Activated naive CD8-positive, alpha-beta T cell treated with anti-CD3 and anti-CD28 coated beads, Interleukin-2, amount 10 ng/mL, durations not matched to agents 7 days and 5 days (primary cell): ENCODE measurements at places on chromosomes 5 and 9.
A peak's percentile ranks its signal among the peaks of the same experiment; 100 is the strongest.

DNA sequence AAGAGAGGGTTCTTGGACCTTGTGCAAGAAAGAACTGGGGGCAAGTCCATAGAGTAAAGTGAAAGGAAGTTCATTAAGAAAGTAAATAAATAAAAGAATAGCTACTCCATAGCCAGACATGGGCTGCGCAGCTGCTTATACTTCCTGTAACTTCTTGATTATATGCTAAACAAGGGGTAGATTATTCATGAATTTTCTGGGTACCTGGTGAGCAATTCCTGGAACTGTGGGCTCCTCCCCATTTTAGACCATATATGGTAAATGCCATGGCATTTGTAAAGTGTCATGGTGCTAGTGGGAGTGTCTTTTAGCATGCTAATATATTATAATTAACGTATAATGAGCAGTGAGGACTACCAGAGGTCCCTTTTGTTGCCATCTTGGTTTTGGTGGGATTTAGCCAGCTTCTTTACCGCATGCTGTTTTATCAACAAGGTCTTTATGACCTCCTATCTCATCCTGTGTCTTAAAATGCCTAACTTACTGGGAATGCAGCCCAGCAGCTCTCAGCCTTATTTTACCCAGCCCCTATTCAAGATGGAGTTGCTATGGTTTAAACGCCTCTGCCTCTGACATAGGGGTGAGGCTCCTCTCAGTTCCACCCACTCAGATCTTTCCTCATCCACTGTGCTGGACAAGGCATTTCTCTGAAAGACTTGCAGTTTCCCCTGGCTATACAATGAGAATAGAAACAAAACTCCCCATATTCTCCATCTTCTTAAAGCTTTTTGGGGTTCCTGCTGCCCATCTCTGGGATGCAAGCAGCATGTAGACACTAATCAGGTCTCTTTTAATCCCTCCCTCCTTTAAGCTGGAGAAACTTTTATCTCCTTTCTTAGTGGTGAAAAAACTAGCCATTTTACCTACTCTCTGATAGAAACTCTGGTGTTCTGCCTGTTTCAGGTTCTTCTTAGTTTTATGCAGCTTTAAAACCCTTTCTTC, 91.2 kb downstream of the ARRDC3 start:
- no peak for DNase-seq

DNA sequence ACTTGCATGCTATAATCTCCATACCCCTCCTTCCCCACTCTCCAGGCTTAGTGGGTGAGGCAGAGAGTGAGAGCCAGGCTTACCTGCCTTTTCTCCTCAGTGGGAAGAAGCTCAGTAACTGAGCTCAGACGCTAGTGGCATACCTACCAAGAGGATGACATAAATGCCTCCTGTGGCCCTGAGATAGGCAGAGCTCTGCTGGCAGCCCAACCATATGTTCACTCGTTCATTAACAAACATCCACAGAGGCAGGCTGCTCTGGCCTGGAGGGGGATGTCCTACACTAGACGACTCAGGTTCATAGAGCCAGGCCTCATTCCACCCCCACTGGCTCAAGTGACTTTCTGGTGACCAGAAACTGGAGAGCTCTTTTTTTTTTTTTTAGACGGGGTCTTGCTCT, 81.3 kb downstream of the THBS4 start:
- DNase-seq = no peak

DNA sequence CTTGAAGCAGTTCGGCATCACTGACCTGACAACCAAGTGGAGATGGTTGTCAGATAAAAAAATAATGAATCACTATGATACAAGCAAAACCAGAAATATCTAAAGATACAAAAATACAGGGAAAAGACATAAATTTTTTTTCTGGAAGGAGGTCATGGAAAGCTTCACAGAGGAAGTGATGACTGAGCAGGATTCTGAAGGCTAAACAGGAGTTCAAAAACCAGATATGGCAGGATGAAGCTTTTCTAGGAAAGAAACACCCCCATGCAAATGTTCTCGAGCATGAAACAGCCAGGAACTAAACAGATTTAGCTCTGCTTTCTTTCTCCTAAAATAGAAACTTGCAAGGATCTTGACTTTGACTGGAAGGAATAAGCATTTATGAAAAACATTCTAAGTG, 60.7 kb upstream of the IFNE start:
- DNase-seq = no peak

- no peak for DNase-seq
Observed at GRCh38 chr9:95581900-95582299, 65.1 kb upstream of the PTCH1 start.

GRCh38 chr9:26346942-26347477, 545.6 kb downstream of the CAAP1 start:
- DNase-seq = no peak

DNA sequence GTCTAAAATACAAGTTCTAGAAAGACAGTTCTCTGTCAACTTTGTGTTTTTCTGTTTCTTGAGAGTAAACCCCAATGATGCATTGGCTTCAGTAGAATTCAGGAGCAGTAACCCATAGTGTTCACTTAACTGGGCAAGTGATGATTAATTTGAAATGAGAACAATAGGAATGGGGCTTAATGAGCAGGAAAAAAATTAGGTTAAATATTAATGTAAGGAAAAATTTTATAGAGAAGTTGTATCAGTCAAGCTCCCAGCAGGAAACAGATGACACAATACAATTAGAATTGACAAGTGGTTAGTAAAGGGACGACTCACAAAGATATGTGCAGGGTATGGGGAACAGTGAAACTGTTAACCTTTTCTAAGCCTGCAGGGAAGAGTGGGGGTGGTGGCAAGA, 38.2 kb downstream of the ENTREP1 start:
- DNase-seq = no peak

GRCh38 chr5:6708814-6709213, 4.4 kb upstream of the TENT4A start:
- DNase-seq = no peak

DNA sequence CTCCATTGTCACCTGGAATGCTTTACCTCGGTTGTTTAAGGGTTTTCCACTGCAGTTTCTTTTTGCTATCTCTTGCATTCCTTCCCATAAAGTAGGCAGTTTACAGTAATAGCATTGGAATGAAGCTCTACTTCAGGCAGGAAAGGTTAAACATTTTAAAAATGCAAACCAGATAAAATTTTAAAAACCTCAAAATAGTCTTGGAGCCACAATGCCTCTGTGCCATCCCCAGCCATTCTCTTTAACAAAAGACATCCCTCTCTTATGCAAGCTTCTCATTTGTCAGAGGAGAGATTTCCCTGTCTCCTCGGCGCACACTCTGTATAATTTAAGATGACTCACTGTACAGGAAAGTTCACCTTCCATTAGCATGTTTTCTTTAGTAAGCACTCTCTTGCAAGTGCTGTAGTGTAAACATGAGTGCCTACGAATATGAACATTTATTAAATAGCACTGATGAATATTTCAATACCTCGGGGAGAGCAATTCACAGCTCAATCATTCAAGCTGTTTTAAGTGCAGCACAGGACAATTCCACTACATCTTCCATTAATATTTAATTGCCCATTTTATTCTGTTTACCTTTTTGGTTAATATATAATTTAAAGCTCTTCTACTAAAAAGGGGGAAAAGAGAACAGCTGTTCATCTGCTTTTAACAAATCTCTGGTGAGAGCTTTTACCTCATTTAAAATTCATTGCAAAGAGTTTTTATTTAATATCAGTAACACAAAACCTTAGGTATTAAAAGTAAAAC, 343.6 kb downstream of the SPATA31D1 start:
- DNase-seq = no peak

- DNase-seq = no peak
Observed at GRCh38 chr5:52743970-52744369, 43.7 kb upstream of the ITGA1 start.

GRCh38 chr9:26597542-26598149, 295.0 kb downstream of the CAAP1 start:
- DNase-seq = no peak

DNA sequence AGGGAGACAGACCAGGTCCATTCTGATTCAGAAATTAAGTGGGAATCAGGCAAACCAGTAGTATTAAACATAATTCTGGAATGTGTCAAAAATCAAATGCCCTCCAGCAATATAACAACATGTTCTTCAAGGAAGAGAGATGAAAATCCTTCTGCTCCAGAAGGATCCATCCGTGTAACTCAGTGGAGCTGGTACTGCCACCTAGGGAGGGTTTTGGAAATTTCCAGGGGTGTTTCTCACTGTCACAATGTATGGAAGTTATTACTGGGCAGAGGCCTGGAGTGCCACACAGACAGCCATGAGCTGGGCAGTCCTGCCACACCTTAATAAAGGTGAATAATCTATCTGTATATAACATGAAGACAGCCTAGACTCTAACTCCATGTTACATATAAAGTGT, 87.5 kb downstream of the TTLL11 start:
- DNase-seq = no peak

DNA sequence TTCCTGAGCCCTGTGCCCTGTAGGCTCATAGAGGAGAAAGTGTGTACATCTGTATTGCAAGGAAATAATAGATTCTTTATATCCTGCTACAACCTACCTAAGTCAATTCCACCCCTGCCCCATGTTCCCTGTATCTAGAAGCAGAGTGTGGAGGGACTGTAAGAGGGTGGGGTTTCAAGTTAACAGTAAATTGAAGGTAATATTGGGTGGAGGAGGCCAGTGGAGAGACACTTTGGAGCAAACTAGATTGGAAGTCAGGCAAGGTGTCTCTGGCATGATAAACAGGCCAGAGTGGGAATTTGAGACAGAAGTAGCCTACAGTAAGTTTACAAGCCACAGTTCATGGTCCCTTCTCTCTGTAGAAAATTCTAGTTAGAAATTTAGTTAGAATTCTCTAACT, 2.3 kb upstream of the HEMGN start:
- DNase-seq = no peak

DNA sequence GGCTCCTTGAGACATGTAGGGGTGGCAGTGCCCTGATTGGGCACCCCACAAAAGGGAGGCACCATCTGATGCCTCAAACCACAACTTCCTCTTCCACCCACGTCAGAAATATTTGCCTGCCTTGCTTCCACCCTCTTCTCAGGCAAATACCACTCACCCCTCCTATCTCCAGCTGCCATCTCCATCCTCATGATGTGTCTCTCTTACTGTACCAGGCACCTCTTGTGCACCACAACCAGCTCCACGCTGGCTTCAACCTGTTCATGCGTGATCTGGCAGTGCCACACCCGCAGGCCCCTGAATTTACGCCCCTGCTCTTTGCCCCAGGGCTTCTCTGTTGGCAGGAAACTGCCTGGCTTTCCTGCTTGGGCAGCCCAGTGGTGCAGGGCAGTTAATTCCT, 87.8 kb upstream of the HSPA9 start:
- no peak for DNase-seq

GRCh38 chr5:9927521-9927997, 297.4 kb upstream of the TAS2R1 start:
- no peak for DNase-seq

- peak; percentile 48 for DNase-seq
Observed at GRCh38 chr9:21402386-21403251, 6.3 kb upstream of the IFNA8 start.

DNA sequence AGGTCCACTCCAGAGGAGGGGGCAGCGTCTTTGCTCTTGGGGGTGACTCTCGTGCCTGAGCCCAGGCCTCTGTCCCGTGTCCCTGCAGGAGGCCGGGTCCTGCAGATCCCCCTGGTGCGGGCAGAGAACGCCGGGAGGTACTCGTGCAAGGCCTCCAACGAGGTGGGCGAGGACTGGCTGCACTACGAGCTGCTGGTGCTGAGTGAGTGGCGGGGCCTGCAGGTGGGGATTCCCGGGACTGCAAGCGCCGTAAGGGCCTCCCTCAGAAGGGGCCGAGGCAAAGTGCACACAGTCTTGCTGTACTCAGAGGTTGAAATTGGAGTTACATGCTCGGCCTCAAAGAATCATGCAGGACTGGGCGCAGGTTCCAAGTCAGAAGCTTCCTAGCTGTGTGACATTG, 62.7 kb upstream of the ASS1 start:
- no peak for DNase-seq

DNA sequence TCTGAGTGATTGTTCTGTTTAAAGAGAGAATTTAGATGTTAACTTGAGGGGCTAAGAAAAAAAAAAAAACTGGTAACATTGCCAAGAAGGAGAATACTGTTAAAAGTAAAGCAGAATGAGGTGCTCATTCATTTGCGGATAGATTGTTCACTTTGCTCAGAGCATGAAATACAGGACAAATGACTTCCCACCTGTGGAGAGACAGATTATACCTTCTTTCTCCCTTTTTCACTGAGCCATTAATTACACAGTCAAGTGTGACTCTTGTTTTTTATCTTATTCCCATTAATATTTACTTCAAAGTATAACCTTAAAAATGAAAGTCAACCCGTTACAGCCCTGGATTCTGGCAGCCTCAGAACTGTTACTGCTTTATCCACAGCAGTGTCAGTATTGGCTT, 264.5 kb downstream of the TAF11L14 start:
- no peak for DNase-seq

- DNase-seq = no peak
Observed at GRCh38 chr5:104456122-104456521, 893.5 kb upstream of the NUDT12 start.

DNA sequence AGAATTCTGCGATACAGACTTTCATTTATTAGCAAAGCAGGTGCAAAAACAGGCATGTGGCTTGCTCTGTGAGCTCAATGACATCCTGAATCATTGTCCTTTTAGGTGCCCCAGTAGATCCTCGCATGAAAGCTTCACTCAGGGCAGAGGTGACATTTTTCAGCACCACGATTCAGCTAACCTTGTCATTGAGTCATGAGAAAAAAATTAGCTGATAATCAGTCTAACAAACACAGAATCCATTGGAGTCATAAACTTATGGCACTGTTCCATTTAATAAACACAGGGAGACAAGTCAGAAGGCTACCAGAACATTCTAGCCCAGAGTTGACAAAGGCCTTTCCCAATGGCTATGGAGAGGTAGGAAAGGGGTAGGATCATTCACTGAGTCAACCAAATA, 104.8 kb upstream of the RAD23B start:
- no peak for DNase-seq

DNA sequence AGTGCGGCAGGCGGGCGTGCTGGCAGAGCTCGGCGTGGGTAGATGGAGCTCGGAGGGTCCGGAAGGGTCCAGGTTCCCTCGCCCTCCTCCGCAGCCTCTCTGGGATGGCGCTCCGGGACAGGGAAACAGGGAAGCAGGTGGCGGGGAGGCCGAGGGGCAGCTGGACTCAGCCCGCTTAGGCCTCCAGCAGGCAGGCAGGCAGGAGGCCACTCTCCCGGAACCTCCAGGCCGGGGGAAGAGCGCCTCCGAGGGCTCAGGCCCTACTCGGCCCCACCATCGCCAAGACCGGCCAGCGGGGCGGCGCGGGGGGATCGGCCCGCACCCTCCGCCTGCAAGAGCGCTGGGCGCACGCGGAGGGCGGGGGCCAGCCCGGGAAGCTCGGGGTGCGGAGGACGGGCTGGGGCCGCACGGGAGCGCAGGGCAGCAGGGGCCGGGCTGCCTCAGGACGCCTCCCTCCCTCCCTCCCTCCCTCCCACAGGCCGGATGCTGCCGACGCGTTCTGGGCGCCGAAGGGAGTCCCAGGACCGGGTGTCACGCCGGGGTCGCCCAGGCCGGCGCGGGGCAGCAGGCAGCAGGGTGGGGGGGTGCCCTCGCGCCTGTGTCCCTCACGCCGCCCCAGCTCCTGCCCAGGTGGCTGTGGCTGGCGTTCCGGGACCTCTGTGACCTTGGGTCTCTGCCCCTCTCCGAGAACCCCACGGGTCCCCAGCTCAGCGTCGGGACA, 977 bp downstream of the MGAT4B start:
- DNase-seq = peak; percentile 71
